ENCODE measurements at places on chromosomes 6 and 20.

GRCh38 chr6:5529733-5530132, 268.4 kb downstream of the FARS2 start:
- no peak for DNase-seq

DNA sequence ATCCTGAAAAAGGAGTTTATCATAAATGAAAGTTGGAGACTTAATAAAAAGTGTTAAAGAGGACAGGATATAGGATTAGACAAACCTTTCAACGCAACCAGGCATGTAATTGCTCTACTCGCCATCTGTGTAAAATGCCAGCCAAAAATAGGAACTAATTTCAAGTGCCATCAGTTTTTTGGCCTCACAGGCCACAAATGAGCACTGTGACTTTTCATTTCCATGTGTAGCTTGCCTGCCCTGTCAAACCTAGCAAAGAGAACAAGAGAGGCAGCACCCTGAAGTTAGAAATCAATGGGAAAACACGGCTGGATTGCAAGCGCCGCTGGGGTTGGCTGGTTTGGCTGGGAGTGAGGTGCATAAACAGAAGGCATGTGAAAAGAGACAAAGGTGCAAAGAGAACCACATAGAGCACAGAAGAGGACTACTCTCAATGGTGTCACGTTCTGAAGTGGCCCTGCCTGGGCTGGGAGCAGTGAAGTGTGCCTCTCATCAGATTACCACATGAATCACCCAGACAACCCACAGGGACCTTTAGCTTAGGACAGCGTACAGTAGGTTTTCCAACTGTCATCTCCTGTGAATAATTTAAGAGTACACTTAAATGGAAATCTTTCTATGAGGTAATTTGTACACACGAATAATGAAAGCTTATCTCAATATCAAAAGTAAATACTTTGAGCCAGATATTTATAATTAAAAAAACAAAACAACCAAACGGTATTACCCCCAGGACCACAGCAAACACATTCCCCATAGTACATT, 78.0 kb upstream of the NHSL1 start:
- no peak for DNase-seq

GRCh38 chr20:35009665-35010328, 54.1 kb downstream of the MYH7B start:
- DNase-seq, result no peak

- DNase-seq, result no peak
These were observed 232.9 kb upstream of the SASH1 start for GRCh38 chr6:148109732-148110131.

DNA sequence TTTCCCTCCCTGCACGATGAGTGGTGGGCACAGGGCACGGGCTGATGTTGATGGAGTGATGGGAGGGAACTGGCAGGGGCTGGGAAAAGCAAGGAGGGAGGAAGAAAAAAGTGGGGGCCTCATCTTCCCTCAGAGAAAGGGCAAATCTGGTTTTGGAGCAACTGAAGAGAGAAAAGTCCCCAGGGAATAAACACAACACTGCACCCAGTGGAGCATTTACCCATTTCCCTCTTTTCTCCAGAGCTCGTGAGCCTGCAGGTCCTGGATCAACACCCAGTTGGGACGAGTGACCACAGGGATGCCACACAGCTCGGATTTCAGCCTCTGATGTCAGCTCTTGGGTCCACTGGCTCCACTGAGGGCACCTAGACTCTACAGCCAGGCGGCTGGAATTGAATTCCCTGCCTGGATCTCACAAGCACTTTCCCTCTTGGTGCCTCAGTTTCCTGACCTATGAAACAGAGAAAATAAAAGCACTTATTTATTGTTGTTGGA, 11.4 kb downstream of the MICA start:
- no peak for DNase-seq

- DNase-seq, result no peak
These were observed 47.7 kb downstream of the DNAH8 start for GRCh38 chr6:38762848-38763247.

- no peak for DNase-seq
These were observed 64.3 kb downstream of the CDH22 start for GRCh38 chr20:46243707-46244628.

- no peak for DNase-seq
These were observed 92.4 kb downstream of the ASXL1 start for GRCh38 chr20:32450484-32451061.

GRCh38 chr20:631101-631500, 21.0 kb upstream of the TCF15 start:
- DNase-seq, result no peak

DNA sequence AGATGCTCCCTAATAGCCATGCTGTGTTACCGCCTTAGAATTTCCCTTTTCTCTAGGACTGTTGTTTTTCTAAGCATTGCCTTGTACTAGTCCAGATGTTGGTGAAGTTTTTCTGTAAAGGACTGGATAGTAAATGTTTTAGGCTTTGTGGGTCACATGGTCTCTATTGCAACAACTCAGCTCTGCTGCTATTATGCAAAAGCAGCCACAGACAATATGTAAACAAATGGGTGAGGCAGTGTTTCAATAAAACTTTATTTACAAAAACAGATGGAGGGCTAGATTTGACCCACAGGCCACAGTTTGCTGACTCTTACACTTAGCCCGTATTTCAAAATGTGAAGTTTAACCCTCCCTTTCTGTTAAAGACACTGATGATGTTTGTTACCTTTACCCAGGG, 207.6 kb upstream of the MYLIP start:
- DNase-seq, result no peak

DNA sequence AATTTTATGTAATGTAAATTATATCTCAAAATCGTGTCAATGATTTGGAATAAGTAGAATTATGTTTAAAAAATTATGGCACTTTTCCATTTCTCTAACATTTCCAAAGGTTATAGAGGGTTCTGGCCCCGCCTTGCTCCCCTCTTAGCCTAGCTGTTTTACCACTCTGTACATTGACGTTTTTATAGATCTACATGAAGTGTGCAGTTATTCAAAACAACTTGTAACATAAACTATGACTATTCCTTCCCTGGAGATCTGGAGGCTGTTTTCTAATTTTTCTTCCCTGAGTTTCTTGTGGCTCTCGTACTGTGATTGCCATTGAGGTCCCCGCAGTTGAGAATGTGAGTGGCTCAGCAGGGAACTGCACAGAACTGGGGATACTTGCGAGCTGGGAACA, 48.4 kb downstream of the IYD start:
- DNase-seq, result no peak

DNA sequence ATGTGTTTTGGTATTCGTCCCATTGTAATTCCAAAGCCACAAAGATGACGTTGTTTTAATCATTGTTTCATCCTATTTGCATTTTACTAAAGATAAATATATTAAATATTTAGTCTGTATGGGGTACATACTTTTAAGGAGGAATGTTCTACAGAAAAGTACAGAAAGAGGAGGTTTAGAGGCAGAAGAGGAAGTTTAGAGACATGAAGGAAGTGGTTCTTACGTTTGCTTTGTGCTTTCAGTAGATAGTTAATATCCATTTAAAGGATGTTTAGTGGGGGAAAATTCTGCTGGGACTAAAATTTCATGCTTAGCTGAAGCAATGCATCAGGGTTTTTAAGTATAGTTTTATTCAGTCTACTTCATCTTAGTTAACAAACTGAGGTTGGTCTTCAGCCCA, 116.6 kb downstream of the CRYBG1 start:
- no peak for DNase-seq

GRCh38 chr20:63167918-63168520, 47.9 kb downstream of the YTHDF1 start:
- DNase-seq, result no peak

DNA sequence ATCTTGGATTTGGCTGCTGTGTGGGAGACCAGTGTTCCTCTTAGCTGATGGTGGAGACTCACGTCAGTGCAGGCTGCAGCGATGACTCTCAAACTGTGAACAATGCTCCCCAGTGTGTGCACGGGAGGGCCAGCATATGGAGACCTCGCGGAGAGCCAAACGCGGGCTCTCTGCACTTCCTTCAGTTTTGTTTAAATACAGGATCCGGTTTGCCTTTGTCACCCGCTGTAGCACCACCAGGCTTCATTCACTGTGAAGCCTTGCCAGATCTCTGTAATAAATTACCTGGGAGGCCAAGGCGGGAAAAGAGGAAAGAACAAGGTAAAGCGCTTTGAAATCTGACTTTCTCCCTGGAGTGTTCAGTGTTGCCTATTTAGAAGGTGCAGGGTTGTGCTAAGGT, 30.7 kb upstream of the TMEM14A start:
- no peak for DNase-seq

- peak; percentile 46 for DNase-seq
These were observed 16.2 kb downstream of the HLA-DPB1 start for GRCh38 chr6:33091957-33092356.

GRCh38 chr20:51624157-51624731, 81.7 kb upstream of the NFATC2 start:
- peak; percentile 70 for DNase-seq

DNA sequence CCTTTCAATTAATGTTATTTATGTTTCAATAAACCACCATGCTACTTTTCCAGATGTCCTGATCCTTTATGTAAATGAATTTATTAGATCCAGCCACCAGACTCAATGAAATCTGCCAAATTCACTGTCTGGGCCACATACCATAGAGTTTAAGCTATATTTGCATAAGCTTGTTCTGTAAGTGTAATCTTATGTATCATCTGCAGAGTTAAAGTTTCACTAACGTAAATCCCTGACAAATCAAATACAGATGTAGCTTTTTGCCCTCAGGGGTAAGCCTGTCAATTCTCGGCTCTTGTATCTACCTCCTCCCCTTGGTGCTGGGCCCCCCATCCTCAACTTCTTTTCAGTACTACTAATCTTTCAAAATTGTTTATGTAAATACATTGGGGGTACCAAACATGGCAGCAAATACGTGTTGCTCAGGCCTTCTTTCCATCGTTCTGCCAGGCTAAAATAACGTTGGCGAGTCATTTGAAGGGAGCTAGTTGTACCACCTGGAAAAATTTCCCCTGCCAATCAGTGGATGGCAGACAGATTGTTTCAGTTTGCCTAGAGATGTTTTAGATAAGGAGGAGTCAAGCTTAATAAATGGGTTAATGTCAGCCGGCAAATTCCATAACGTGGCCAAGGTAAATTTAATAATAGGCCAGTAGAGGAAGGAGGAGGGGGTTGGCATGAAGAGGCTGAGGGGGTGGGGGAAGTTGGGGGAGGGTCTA, 79.6 kb downstream of the RPS12 start:
- DNase-seq, result no peak

DNA sequence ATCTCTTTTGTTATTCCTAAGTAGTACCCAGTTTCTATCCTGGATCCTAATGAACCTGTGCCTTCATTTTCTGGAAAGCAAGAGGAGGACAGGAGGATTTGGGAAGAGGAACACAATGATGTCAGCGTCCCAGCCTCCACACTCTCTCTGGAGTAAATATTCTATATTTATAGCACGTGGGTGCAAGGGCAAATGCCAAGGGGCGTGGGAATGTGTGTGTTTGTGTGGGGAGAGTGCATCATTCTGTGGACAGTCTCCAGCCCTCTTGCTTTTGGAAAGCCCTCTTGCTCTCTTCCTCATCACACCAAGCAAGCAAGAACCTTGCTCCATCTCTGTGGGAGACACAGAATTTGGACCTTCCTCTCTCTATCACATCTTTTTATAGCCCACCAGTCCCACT, 103.2 kb upstream of the EMILIN3 start:
- no peak for DNase-seq

- no peak for DNase-seq
These were observed 683.0 kb upstream of the ADGRB3 start for GRCh38 chr6:67952121-67952520.

DNA sequence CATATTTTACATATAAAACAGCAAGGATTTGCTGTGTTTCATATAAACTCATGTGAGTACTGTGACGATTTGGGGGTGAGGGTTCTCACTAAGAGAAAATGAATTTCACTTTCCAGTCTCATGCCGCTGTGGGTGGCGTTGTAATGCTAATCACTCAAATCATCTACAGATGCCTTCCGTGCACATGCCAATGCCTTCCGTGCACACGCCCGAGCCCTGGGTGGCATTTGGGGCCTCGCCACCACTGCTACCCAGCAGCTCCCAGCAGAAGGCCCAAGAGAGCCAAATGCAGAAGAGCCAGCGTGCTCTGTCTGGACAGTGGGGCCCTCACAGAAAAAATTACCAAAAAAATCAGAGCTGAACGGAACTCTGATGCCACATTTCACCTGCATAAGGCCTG, 53.7 kb downstream of the WDR27 start:
- DNase-seq, result no peak

- DNase-seq, result no peak
These were observed 99.0 kb downstream of the TMEM242 start for GRCh38 chr6:157224178-157224950.

- peak; percentile 45 for DNase-seq
These were observed 541.7 kb upstream of the FLRT3 start for GRCh38 chr20:14879020-14879697.

- no peak for DNase-seq
These were observed 1.5 kb downstream of the TFAP2B start for GRCh38 chr6:50819904-50820868.

- DNase-seq, result no peak
These were observed 222.8 kb downstream of the KCNQ5 start for GRCh38 chr6:72844614-72845013.

DNA sequence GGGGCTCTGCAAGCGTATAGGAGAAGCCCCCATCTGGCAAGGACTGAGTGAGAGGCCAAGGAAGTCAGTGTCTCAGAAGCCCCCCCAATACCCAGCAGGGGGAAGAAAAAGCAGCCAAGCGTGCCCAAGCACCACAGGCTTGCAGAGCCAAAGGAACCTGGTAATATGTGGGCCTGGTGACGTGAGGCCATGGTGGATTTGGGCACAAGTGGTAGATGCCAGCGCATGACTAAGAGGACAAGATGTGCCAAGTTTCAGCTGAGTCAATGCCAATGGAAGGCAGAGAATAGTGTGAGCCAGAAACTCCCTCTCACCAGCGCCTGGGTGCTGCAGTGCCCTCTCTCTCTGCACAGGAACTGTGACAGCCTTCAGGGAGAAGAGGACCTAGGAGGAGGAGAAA, 110.0 kb downstream of the QRSL1 start:
- DNase-seq, result no peak

GRCh38 chr6:138953451-138953850, 34.6 kb downstream of the REPS1 start:
- DNase-seq, result no peak

GRCh38 chr6:168514216-168514615, 73.2 kb downstream of the SMOC2 start:
- DNase-seq, result no peak

GRCh38 chr6:34757687-34758274, 476 bp downstream of the SNRPC start:
- no peak for DNase-seq

DNA sequence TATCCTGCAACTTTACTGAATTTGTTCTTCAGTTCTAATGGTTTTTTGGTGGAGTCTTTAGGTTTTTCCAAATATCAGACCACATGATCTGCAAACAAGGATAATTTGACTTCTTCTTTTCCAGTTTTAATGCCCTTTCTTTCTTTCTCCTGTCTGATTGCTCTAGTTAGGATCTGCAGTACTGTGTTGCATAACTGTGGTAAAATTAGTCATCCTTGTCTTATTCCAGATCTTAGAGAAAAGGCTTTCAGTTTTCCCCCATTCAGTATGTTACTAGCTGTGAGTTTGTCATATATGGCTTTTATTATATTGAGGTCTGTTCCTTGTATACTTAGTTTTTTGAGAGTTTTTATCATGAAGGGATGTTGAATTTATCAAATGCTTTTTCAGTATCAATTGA, 4.3 kb downstream of the MICA start:
- no peak for DNase-seq

GRCh38 chr6:152587473-152587872, 49.7 kb downstream of the SYNE1 start:
- DNase-seq, result no peak
